Hepatocyte (in vitro differentiated cells): ENCODE measurements at places on chromosomes 3 and 15.

DNA sequence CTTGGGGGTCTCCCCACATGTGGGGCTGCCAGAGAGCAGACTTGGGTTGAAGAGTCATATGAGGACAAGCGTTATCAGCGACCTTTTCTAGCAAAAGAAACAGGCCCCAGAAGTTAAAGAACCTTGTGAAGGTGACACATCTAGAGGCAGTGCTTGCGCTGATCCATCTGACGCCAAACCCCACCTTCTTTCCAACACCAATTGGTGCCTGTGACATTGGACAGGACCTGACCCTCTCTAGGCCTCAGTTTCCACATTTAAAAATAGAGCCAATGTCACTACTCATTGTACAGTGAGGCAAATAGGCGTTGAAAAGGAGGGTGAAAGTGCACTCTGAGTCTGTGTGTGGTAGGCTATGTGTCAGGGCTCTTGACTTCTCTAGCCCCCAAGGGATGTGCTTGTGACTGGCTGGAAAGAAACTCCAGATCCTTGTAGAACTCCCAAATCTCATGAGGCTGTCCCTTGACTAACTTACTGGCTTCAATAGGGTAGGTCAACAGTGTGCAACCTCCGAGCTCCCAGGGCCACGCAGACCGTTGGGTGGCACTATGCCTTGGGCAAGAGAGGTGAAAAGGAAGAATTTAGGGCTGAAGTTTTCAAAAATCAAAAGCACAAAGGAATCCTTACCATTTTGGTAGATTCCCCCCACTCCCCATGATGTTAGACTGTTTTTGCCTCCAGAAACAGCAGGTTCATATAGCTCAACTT, 666 bp upstream of the FAM219B start:
- peak overlapping the region; percentile 90 for H3K27ac ChIP-seq
- DNase-seq: no peak
- no peaks in the 10 kb centered on the region for H3K27me3 ChIP-seq
- peaks cover 17% of the 10 kb centered on the region for H3K4me1 ChIP-seq
- H3K4me3 ChIP-seq: peak overlapping the region; percentile 51
- peaks cover 8% of the 10 kb centered on the region for H3K36me3 ChIP-seq

DNA sequence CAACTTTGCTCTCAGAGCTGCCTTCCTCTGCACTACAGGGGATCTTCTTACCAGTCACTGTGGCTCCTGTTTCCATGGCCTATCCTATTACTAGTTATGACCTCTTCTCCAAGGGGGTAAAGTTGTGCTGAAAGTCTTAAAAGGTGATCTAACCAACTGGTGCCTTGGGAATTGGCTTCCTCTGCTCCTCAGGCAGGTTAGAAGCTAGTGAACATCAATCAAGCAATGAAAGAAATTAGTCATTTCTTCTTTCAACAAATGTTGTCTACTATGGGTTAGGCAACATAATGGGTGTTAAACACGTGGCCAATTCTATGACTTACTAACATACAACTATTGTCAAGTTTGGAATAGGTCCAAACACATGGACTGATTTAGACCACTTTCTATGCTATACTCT, 571.4 kb upstream of the NAALADL2 start:
- no peaks in the 10 kb centered on the region for H3K27me3 ChIP-seq
- no peaks in the 10 kb centered on the region for H3K4me1 ChIP-seq
- DNase-seq: no peak
- H3K27ac ChIP-seq: no peak overlapping the region
- no peaks in the 10 kb centered on the region for H3K36me3 ChIP-seq

DNA sequence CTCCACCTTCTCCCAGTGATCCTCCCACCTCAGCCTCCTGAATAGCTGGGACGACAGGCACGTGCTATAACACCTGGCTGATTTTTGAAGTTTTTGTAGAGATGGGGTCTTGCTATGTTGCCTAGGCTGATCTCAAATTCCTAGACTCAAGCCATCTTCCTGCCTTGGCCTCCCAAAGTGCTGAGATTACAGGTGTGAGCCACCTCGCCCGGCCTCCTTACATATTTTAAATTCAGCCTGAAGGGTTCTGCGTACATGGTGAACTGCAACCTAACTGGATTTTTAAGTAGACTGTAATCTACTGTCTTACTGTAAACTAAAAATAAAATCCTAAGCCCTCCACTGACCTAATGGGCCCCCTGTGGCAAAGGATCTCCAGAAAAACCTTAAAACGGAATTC, 34.1 kb downstream of the MASP1 start:
- no peak overlapping the region for H3K4me3 ChIP-seq
- H3K27me3 ChIP-seq: no peaks in the 10 kb centered on the region
- H3K4me1 ChIP-seq: no peaks in the 10 kb centered on the region
- H3K36me3 ChIP-seq: no peaks in the 10 kb centered on the region
- no peak for DNase-seq

DNA sequence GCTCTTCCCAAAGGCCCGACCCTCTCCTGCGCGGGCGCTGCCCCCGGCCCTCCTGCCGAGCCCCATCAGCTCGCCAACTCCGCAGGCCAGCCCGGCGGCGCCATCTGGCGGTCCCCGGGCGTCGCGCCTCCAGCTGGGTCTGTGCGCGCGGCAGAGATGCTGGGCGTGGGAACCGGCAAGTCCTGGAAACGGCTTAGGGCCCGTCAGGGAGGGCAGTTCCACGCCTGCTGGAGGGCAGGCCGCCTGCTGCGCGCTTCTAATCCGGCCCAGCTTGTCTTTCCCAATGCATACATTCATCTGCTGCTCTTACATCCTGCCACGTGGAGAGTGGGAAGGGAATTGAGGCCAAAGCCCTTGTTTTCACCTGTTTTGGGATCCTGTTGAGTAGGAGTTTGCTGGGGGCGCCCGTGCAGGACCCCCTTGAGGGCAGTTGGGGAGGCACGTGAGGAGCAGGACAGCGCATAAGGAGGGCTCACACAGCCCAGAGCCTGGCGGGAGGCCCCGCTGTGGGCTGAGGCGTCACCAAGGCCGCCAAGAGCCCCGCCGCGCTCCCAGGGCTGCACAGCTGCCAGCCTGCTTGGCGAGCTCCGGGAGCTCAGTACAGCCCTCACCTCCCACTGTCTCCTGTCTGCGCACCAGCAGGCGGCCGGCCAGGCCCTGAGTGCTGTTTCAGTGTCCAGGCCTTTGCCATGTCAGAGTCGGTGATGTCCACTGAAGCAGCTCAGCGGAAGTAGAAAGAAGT, 165.6 kb downstream of the NSMCE3 start:
- no peak overlapping the region for H3K27ac ChIP-seq
- DNase-seq: peak; percentile 91
- no peak overlapping the region for H3K4me3 ChIP-seq
- H3K36me3 ChIP-seq: no peaks in the 10 kb centered on the region

DNA sequence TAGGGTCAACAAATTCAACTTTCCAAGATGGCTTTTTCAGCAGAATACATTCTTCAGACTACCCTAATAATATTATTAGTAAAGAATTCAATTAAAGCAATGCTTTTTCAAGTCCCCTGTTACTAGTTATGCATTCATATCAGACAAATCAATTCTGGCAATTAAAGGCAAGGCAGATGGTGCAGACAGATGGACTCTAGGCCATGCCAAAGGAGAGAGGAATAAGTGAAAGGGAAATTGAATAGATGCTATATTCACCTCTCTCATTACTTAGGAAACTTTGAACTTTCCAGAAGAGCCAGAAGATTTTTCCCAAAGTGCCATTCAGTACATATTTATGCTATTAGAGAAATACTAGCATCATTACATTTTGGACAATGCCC, 487.7 kb upstream of the RASGRP1 start:
- no peaks in the 10 kb centered on the region for H3K36me3 ChIP-seq
- H3K27me3 ChIP-seq: no peaks in the 10 kb centered on the region
- H3K27ac ChIP-seq: no peak overlapping the region
- H3K4me1 ChIP-seq: no peaks in the 10 kb centered on the region
